ENCODE measurements at places on chromosomes 6 and 20. TPM values are rescaled to one million over a fixed set of nuclear protein-coding genes. Genes with fewer than 3 reads are reported as not detected.
A peak's percentile ranks its signal among the peaks of the same experiment; 100 is the strongest.

GRCh38 chr6:31203345-31203979 is 33.0 kb upstream of the POU5F1 start:
- DNase-seq = no peak

The OPN5 gene
- not detected for polyA plus RNA-seq

GRCh38 chr20:61234224-61234890 is 17.7 kb upstream of the CDH4 start:
- DNase-seq = no peak

DNA sequence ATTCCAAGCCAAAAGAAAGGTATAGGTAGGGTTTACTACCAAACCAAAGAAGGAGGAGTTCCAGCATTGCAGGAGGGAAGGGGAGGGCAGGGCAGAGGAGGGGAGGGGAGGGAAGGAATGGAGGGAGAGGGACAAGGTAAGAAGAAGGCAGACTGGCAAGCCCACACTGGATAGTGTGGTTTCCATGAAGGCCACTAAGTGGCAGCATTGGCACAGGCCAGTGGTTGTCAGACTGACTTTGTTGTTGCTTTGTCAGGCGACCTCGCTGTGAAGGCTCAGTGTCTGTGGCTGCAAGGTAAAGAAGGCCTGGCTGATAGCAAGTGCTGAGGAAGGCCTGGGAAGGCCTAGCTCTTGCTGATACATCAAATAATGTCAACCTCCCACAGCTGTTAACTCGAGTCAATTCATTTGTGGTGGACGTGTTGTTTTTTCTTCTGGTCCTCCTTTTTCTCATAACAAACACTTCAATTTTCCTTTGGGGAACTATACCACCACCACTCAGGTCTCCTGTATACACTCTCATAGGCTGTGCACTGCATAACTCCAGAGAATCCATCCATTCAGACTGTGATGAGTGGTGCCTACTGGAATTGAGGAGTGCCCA is 7.7 kb upstream of the ZNF334 start:
- peak; percentile 81 for DNase-seq

The SPATS1 gene
- not detected for polyA plus RNA-seq

- no peak for DNase-seq
Measured at GRCh38 chr6:125979101-125979500, 7.2 kb upstream of the TRMT11 start.

GRCh38 chr6:110053395-110054240 is 75.5 kb downstream of the GPR6 start:
- DNase-seq = no peak
